Retinal pigment epithelial cell (primary cell): ENCODE measurements at places on chromosomes 12 and 14.
A peak's percentile ranks its signal among the peaks of the same experiment; 100 is the strongest.

GRCh38 chr14:101150039-101150610 lies 246.6 kb upstream of the RTL1 start:
- DNase-seq, result no peak

GRCh38 chr14:38291681-38292467 lies 36.0 kb upstream of the CLEC14A start:
- no peak for DNase-seq

DNA sequence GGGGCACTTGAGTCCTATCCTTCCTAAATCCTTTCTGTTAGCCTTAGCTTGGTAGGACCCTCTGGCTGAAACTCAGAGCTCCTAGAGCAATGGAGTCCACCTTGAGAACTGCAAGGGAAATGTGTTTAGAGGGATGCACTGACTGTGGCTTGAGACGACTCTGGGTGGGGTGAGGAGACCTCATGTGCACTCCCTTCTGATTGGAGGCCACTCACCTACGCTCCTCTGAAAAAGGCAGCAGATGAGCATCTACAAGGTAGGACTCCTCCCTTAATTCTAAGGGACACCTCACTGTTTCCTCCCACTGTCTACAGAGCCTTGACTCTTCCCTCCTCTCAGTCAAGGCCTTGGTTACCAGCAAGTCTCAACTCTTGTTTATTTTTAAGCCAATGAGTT lies 1.0 kb downstream of the MAP3K12 start:
- DNase-seq, result no peak

DNA sequence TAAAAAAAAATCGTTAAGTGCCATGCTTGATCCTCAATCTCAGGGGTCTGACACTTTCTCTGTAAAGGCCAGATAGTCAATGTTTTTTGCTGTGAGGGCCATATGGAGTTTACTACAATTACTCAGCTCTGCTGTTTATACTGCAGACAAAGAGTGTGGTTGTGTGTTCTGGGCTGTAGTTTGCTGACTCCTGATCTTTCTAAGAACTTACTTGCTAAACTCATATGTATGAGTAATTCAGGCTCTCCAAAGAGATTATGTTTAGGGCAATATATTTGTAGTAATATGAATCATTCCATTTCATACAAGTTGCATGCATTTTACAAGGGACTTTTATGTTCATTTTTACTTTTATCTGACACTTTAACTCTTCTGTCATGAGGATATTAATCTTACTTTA lies 188.2 kb downstream of the TMTC2 start:
- peak; percentile 55 for DNase-seq

DNA sequence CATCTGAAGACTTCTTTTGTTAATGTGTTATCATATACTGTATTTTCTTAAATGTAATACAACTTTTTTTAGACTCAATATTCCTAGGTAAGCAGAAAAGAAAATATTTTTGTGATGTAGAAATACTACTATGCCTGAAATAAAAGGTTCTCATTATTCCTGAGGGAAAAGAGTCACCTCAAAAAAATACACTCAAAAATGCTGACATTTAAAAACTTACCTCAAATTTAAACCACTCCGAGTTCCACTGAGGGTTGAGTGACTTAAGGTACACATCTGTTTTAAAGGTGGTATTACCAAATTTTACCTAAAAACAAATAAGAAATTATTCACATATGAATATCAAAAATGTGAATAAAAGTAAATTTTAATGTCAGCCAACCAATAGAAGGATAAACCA lies 9.3 kb downstream of the C2CD5 start:
- no peak for DNase-seq

GRCh38 chr12:110343114-110343513 lies 60.4 kb downstream of the ANAPC7 start:
- no peak for DNase-seq

- no peak for DNase-seq
Measured at GRCh38 chr14:65993996-65994395, 492.2 kb upstream of the CCDC196 start.

DNA sequence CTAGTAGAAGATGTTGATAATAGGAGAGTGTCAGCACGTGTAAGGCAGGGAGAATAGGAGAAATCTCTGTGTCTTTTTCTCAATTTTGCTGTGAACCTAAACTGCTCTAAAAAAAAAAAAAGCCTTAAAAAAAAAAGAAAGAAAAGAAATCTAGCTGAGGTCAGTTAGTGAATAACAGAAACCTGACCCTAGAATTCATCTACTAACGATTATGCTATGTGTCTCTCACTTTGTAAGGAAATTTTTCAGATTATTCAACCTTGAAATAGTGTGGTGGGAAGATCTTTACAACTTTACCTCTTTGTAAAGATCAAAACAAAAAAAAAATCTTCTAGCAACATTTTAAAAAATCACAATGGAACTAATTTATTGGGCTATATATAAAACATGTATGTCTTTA lies 995.7 kb downstream of the GALC start:
- no peak for DNase-seq

DNA sequence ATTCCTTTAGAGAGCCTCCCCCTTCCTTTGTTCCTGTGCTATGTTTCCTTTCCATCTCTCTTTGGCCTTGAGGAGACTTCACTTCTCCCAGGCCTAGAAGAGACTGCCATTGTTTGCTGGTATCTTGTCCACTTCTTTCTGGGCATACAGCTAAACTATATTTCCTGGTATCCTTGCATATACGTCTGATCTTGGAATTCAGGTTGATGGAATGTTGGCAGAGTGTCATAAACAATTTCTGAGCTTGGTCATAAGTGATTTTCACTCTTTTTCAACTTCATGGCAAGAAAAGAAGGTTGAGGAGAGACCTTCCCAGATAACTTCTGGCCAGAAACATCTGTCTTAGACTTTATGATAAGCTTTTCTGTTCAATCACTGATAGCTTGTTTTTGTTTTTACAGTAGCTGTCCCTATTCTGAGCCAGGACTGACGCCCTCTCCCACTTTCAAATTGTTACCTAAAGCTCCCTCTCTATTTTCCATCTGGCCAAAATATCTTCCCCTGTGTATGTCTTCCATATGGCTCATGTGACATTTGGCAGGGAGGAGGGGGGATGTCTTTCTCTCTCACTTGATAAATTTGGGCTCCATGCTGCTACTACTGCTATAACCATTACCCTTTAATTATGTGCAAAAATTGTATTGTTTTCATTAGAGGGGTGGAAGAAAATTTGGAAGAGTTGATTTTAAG lies 457.0 kb downstream of the ADAMTS20 start:
- no peak for DNase-seq

DNA sequence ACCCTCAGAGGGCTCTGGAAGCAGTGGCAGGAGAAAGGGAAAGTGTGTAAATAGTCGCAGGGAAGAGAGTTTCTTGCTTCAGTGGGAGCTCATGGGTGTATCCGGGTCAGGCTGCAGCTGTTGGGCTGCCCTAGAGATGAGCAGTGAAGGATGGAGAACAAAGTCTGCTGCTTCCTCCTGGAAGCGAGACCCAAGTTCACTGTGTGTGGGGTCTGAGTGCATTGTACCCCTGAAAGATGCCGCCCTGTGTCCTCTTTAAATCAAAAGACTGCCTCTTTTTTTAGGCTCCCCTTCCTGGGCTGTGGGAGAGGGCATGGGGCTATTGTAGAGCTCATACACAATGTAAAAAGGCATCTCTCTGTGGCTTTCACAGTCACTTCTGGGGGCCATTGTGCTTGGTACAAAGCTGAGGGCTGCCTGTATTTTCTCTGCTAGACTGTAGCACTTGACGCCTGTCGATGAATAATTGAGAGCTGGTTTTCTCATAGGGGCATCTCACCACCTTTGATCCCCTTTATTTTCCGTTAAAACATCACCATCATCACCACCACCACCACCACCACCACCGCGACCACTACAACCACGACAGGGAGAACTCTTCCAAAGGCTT lies 16.7 kb downstream of the CHST11 start:
- no peak for DNase-seq

- DNase-seq, result no peak
Measured at GRCh38 chr14:68877993-68878575, 85.2 kb upstream of the ZFP36L1 start.

DNA sequence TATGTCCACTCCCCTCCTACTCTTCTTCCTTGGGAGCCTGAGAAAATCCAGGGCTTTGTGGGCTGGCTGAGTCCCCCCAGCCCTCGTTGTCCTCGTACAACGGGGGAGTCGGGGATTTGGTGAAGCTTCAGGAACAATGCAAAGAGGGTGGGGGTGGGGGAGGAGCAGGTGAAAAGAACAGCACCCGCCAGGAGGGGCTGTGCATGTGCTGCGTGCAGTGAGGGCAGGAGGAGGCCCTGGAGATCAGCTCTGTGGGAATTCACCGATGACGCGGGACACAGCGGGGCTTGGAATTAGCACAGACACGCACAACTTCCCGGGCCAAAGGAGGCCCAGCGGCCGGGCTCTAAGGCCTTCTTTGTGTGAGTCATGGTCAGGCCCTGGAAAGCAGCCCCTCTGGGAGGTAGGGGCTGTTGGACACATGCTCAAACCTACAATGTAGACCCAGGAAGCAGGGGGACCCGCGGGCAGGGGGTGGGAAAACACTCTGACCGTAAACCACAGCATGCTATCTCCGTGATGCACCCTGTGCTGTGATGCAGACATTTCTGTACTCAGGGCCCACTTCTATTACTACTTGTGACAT lies 32.8 kb downstream of the RBM19 start:
- peak; percentile 78 for DNase-seq

DNA sequence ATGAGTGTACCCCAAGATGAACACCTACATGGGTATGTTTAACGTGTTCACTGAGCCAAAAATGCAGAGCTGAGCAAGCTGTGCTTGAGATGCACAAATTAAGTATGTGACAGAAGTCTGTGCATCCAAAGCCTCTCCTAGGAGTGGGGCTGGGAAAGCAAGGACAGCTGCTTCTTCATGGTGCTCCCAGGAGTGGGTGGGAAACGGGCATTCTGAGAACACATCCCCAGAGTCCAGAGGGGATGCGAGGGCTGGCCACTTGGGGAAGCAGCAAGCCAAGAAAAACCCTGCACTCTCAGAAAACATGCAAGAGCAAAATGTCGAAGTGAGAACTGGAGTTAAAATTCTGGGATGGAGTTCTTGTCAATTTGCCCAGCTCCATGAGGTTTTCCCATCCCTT lies 414.3 kb downstream of the BCAT1 start:
- no peak for DNase-seq

- DNase-seq, result no peak
Measured at GRCh38 chr12:14921218-14921617, 17.1 kb downstream of the ERP27 start.

GRCh38 chr12:131366261-131366871 lies 344.5 kb upstream of the SFSWAP start:
- DNase-seq, result no peak

DNA sequence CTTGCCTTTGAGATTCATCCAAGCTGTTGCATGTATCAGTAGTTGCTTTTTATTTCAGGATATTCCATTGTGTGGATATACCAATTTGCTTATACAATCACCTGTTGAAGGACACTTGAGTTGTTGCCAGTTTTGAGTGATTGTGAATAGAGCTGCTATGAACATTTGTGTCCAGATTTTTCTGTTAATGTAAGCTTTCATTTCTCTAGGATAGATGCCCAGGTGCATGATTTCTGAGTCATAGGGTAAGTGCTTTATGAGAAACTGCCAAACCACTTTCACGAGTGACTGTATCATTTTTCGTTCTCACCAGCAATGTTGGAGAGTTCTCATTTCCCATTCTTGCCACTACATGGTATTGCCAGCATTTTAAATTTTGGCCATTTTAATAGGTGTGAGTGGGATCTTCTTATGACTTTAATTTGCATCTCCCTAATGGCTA lies 434.6 kb upstream of the RGS6 start:
- no peak for DNase-seq

- DNase-seq, result no peak
Measured at GRCh38 chr12:52628111-52628507, 9.8 kb upstream of the KRT73 start.

- DNase-seq, result no peak
Measured at GRCh38 chr12:15179672-15180071, 41.5 kb downstream of the RERG start.

DNA sequence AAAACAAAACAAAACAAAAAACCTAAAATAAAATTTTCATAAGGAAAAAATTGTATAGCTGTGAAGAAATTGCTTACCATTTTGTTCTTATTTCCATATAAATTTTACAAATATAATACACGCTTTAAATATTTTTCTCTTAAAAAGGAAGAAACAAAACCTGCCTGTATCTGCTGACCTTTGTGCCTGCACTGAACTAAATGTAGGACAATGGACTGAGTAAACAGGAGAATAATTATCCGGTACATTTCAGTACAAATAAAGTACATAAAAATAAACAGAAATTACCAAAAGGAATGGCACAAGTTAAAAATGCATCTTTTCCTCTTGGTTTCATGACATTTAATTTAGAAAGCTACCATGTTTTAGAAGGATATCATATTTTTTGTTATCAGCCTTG lies 112.3 kb downstream of the DNAI7 start:
- DNase-seq, result no peak

DNA sequence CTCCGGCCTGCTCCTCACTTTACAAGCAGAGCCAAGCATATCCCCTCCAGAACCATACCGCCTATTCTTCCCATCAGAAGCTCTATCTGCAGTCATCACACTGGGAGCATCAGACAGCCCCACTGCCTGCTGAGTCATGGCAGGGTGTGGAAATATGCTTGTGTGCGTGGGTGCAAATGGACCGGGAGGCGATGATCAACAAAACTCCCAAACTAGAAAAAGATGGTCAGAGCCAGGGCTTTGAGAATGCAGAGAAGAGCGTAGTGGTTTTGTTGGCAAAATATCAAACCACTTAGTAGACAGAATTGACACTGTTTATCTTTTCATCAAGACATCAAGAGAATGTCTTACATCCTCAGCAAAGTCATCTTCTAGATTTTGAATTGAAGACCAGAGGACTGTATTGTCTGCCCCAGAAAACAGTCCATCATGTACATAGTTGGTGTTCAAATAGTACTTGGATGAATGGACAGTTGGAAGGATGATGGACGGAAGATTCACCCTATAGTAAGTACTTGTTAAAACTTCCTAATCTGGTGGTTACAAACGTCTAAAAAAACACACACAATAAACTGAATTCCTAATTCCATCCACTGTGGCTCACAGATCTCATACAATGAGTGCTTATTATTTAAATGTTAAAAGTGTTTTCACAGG lies 54.9 kb downstream of the VWF start:
- DNase-seq, result no peak

DNA sequence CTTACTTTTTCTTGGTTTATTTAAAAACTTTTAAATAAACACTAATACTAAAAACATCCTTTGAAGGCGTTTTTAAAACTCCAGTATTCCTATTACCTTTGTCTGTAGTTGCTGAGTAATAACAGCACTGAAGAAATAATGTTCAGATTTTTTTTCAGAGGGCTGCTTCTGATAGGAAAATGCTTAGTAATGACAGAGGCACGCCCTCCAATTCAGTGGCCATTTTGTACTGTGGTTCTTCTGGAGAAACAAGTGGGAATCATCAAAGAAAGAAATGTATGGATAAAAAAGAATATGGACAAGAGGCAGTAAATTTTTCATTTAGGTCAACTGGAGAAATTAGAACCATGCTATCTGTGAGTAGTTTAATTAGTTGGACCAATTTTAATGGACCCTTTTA lies 13.6 kb downstream of the VEZT start:
- DNase-seq, result no peak

DNA sequence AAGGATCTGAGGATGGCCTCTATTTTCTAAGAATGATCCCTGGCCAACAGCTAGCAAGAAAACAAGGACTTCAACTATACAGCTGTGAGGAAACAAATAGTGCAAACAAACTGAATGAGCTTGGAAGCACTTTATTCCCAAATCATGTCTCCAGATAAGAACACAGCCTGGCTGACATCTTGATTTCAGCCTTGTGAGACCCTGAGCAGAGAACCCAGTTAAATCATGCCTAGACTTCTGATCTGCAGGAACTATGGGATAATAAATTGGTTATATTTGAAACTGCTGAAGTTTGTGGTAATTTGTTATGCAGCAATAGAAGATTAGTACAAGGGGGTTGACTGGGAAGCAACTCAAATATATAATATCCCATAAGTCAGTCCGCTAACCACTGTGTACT lies 183.9 kb upstream of the BMP4 start:
- no peak for DNase-seq
